ENCODE measurements at places on chromosomes 6 and 20.

GRCh38 chr6:116461331-116461931 is at the start of gene CALHM6:
TSS of gene CALHM6 (plus strand) at chr6:116461375. CDS start at chr6:116461930, 555 bp downstream.
- DNase-seq = no peak

- peak; percentile 31 for DNase-seq
These were observed 23.1 kb downstream of the PSMG4 start for GRCh38 chr6:3281631-3282475.

- no peak for DNase-seq
These were observed 44.9 kb upstream of the JAG1 start for GRCh38 chr20:10718661-10719060.

DNA sequence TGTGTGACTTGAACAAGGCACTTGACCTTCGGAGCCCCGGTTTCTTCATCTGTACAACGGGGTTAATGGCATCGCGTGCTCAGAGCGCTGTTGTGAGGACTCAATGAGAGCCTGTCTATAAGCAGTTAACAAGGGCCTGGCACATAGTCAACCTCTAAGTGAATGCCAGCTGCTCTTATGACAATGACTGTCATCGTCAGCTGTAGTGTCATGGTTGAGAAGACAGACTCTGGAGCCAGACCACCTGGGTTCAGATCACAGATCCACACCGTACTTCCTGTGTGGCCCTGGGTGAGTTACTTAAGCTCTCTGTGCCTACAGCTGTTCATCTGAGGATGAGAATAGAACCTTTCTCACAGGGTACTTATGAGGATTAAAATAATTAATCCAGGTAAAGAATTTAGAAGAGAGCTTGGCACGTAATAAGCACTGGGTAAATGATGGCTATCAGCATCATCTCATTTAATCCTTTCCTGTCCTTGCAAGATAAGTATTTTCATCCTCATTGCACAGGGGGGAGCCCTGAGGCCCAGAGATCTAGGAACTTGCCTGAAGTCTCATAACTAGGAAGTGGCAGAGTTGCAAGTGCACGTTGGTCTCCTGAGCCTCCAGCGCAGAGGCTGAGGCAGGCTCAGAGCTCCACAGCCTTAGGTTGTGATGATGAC is 105.3 kb downstream of the EYA2 start:
- no peak for DNase-seq

DNA sequence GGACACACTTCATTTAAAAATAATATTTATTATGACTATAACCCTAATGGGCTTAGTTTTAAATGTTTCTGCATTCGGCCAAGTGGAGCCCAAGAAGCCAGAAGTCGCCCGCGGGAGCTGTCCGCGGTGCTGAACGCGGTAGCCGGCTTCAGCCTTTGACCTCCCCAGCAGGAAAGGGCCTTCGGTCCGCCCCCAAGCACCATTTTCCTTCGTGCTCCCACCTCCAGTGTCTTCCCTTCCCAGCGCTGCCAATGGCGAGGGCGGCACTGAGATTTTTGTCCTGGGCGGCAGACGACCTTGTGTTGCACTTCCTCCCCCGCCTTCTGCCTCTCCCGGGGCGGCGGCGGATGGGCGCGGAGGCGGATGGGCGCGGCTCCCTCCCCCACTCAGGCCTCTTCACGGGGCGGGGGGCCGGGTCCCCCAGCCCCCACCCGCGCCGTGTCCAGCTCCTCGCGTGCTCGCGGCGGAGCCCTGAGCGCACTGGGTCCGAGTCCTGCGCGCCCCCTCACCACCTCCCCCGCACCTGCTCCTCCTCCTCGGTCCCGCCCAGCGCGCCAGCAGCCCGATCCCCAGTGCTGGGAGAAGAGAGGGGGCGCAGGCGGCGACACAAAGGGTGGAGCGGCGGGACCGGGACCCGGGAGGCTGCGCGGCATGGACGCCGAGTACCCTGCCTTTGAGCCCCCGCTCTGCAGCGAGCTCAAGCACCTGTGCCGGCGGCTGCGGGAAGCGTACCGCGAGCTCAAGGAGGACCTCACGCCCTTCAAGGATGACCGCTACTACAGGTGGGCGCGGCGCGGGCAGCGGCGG is 23.6 kb upstream of the TMEM181 start:
- DNase-seq = peak; percentile 78

GRCh38 chr6:104589940-104590339 is 269.8 kb downstream of the HACE1 start:
- DNase-seq = no peak

- DNase-seq = no peak
These were observed 18.3 kb downstream of the SDCBP2 start for GRCh38 chr20:1310506-1311190.

- no peak for DNase-seq
These were observed 1.2 kb downstream of the MYH7B start for GRCh38 chr20:34956751-34957472.

GRCh38 chr6:169722362-169723199 is 1.7 kb downstream of the PHF10 start:
- peak; percentile 62 for DNase-seq

- DNase-seq = no peak
These were observed 26.9 kb downstream of the BICRAL start for GRCh38 chr6:42808492-42809483.

DNA sequence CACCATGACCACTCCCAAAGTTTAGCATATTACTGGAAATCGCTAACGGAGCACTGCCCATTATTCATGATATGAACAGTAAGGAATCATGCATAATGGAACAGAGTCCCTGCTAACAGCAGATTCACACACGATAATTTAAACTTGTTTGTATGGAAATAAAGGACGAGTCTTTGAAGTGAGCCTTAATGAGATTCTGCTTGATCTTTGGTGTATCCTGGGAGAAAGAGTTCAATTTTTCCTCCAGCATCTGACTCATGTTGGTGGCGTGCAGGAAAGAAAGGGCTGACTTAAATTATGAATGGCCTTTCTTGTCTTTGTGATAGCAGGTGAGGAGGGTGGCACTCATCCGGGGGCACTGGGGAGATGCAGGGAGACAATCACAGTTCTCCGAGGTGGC is 194.6 kb downstream of the ZNF217 start:
- DNase-seq = no peak

- DNase-seq = no peak
These were observed 90.4 kb downstream of the CEP162 start for GRCh38 chr6:84137051-84137375.

DNA sequence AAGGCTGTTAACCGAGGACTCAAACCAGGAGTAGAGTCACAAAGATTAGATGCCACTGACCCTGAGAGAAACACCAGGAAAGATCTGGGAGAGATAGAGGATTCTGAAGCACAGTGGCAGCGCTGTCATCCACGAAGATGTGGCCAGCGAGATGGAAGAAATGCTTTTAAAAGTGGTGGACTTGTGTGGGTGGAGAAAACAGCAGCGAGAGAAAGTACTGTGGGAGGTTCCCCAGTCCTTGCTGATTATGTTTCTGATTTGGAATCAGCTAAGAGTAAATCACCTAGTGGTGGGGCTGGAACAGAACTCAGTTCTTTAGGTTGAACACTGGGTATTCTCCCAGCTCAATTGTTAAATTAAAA is 435 bp upstream of the ZNF322 start:
- no peak for DNase-seq

GRCh38 chr6:28648035-28648877 is 122.6 kb downstream of the GPX5 start:
- no peak for DNase-seq

DNA sequence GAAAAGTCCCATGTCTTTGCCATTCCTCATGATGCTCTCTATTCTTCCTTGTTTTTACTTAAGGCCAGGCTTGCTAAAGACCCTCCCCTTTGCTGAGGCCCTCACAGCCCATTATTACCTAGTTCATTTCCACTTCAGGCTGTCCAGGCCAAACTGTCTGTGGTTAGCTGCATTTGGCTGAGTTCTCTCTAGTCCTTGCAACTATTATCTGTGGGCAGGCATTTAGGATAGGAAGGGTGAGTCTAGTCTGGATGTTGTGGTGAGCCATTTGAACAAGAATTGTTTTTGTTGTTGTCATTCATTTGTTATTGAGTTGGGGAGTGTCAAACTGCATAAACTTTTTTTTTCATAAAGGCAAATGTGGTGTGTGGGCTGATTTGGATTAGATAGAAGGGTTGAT is 182.4 kb downstream of the CD109 start:
- no peak for DNase-seq

DNA sequence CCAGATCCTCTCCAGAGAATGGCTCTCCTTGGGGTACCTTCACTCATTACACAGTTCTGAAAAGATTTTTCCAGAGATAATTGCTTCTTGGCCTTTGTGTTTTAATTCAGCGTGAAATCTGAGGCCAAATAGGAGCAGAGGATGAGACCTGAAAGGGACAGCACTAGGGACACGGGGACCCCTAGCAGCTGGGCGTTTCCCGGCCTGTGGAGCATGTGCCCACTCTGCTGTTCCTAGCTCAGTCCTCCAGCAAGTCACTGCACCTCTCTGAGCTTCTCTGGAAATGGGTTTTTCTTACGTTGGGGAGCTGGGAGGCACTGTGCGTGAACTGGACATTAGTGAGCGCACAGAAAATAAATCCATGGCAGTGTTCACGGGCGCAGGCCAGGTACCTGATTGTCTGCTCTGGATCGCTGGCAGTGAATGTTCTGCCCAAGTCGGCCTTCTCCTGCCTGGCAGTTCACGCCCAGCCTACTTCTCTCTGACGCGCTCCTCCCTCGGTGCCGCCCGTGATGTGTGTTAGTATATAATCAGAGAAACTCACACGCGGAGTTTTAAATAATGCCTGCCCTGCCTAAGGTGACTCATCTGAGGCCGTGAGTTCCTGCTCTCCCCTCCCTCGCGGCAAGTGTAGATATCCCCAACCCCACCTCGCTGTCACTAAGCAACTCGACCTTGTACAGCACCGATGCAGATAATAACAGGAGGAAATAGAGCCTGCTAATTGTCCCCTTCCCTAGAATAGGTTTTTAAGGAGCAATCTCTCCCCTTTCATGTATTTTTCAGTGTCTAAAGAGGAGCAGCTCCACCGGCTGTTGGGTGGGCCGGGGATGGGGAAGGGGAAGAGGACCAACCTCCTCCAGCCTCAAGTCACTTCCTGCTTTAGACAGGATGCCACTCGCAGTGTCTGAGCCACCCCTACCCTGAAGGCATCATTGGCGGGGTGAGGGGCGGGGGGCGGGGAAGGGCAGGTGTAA is 2.7 kb upstream of the TUBB2A start:
- DNase-seq = no peak

GRCh38 chr20:19284400-19285178 is 72.1 kb downstream of the SLC24A3 start:
- no peak for DNase-seq

- no peak for DNase-seq
These were observed 10.0 kb downstream of the SNX5 start for GRCh38 chr20:17958373-17959256.

- no peak for DNase-seq
These were observed 375.1 kb downstream of the BTBD9 start for GRCh38 chr6:38264605-38265004.

DNA sequence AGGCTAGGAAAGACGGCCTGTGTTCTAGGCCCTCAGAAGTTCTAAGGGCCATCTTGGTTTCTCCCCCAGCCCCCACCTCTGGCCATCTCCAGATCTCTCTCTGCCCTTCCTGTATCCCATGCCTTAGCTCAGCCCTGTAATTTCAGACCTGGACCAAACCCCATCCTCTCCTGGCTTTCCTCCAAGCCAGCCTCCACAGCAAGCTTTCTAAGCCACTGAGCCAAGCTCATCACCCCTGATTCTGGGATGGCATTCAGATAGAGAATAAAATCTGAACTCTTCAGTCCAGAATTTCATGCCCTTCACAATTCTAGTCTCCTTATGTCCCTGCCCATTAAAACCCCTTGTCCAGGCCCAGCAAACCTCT is 18.9 kb upstream of the CCM2L start:
- no peak for DNase-seq

DNA sequence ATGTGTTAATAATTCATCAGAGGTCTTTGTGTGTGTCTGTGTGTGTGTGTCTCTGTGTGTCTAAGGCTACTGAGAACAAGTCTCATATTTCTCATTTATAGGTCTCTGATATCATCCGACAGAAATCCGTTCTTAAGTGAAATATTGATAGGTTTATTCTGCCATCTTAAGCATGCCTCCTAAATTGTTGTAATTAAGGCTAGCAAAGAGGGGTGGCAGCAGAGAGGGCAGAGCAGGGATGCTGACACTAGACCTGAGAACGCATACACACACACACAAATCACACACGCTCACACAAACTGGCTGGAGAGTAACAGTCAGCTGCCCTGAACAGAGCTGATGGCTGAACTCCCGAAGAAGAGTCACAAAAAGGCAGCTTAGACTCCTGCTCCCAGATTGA is 84.9 kb upstream of the LRFN2 start:
- DNase-seq = no peak
